ENCODE measurements at places on chromosomes 7 and 10. TPM values are rescaled to one million over a fixed set of nuclear protein-coding genes. Genes with fewer than 3 reads are reported as not detected.

DNA sequence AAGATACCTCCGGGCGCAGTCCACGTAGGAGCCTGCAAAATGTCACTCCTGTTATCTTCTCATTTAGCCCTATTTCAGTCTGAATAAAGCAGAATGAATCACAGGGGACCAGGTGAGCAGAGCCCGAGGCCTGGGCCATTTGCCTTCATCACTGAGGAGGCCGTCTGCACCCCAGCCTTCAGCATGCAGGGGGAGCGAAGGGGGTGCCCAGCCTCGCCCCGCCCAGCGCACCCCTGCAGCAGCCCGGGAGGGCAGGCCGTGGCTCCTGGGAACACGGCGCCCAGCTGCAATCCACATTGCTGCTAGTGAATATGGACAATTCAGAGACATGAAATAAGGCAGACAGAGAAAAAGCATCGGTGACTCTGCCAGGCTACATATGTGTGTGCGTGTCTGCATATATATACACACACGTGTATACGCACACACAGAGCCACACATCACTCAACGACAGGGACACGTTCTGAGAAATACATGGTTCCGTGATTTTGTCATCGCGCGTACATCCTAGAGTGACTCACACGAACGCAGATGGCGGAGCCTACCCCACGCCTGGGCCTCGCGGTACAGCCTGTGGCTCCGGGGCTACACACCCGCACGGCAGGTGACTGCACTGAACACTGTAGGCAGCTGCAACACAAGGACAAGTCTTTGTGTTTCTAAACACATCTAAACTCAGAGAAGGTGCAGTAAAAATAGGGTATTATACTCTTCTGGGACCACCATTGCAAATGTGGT is 15.2 kb upstream of the ELFN1 start:
- no peak for DNase-seq

- no peak for DNase-seq
Observed at GRCh38 chr10:98675902-98676301, 229.2 kb upstream of the HPS1 start.

- DNase-seq: no peak
Observed at GRCh38 chr7:19290968-19291367, 145.7 kb upstream of the FERD3L start.

DNA sequence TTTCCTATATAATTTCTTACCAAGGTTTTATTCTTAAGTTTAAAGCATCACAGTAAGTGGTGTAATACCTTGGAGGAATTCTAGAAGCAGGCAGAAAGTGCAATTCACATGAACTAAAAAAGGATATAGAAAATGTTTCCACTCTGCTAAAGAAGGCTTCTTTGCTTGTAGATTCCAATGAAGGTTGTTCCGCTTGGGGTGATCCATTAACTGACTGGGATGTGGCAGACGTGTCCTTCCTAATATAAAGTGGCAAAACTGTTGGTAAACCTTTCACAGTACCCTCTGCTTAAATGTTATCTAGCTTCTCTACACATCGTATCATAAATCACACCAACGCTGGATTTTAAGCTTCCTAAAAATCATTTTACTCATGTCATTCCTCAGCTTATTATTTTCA is 2.3 kb downstream of the ZC3HC1 start:
- DNase-seq: no peak

- no peak for DNase-seq
Observed at GRCh38 chr10:14089556-14090292, 241.0 kb downstream of the FRMD4A start.

DNA sequence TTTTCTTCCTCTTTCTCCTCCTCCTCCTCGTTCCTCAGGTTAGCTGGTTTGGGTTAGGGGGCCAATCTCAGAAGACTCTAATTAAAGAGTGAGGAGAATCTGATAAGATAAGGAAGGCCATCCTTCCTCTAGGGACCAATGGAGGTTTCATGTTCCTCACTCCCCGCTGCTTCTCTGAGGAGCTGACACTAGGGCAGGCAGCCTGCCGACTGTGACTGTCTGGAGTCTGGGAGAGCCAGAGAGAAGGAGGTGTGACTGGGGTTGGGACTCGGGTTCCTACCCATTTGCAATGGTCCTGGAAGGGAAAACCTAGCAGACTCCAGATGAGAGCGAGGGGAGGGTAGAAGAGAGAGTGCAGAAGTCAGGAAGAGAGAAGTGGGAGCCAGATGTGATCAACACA is 15.3 kb downstream of the PAX2 start:
- DNase-seq: no peak

DNA sequence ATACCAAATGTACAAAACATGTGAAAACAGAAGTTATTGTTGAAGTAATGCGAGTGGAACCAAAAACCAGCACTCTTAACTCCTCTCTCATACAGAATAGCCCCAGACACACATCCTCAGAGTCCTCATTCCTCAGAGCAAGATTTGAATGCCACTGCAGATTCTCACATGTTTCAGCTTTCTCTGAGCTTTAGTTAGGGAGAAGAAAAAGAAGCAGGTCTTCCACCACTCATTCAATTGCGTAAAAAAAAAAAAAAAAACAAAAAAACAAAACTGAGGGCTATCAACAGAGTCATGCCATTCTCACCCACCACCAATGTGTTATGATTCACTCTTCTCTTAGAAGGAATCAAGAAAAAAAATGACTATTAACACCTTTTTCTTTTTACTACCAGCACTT is 287.7 kb downstream of the IPMK start:
- DNase-seq: no peak

- DNase-seq: peak; percentile 18
Observed at GRCh38 chr7:155763691-155764437, 48.4 kb downstream of the SHH start.

DNA sequence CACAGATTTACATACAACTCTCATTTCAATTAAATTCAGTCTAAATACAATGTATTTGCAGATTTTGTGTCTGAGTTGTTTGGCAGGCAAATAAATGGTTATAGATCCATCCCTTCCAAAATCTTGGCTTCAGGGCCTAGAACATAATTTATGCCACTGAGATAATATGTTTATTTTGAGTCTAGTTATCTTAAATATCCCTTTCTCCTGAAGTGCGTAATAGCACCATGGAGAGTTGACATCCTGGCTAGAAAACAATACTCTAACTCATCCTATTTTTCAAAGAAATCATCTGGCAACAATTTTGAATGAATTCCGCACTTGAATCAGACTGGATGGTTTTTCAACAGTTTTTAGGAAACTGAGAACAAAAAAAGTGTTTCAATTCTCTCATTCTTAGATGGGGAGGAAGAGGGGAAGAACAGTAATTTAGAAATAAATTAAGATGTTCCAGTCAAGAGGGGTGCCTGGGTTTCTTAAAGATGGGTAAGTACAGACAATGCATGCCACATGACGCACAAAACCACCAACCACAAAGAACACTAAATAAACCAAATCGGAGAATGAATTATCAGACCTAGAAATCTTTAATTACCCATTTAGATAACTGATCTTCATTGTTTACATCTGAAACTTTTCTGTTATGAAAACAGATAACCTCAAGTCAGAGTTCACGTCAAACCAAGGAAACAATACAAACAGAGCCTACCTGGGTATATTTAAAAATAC is 228.7 kb upstream of the PTN start:
- DNase-seq: peak; percentile 70

The PSD gene
- total RNA-seq: 7.5 TPM

The CYP26A1 gene
- not detected for total RNA-seq

- no peak for DNase-seq
Observed at GRCh38 chr10:35784751-35785150, 142.7 kb upstream of the FZD8 start.

- no peak for DNase-seq
Observed at GRCh38 chr7:152367170-152367569, 68.6 kb downstream of the KMT2C start.

DNA sequence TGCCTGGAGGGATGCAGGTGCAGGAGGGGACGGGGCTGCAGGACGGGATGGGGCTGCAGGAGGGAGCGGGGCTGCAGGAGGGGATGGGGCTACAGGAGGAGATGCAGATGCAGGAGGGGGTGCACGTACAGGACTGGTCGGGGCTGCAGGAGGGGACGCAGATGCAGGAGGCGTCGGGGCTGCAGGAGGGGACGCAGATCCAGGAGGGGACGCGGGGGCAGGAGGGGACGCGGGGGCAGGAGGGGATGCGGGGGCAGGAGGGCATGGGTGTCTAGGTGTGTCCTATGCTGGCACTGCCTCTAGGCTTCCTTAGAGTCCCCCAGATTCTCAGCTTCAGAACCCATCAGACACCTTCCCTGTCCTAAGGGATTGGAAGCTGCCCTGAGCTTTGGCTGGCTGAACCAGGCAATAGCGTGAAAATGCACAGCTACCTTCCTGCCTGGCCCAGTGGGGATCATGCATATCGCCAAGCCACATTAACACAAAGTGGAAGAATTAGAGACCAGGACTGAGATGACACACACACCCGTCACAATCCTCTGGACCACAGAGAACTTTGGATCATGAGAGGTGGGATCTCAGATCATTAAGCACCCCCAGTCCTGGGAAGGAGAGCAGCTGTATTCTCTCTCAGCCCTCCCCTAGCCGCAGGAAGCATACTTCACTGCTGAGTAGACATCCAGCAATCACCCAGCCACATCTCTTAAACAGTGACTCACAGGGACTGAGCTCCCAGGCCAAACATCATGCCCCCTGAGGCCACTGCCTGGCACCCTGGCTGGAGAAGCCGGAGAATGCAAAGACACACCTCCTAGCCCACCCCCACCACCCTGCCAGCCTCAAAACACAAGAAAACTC is 67.3 kb downstream of the VWA2 start:
- DNase-seq: no peak

DNA sequence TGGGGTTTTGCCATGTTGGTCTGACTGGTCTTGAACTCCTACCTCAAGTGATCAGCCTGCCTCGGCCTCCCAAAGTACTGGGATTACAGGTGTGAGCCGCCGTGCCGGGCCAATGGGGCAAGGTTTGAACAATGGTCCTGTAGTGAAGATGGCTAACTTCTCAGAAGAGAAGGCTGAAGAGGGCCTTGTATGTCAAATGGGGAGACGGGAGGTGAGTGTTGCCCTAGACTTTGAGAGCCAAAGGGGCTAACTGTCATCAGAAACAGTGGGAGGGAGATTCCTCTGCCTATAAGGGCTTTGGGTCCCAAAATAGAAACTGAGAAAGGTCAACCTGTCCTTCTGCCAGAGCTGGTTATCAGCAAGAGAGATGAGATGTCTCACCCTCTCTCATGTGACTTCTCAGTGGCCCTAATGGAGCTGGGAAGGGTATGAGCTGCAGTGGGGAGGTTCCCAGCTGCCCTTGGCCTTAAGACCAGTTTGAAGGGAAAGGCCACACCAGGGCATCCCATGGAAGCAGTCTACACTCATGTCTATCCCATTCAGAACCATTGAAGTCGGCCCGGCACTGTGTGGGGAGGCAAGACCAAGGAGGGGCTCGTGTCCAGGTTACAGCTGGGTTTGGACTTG is 1.3 kb upstream of the SAMD8 start:
- no peak for DNase-seq

GRCh38 chr7:39605087-39605486 is 18.3 kb upstream of the RALA start:
- no peak for DNase-seq

- no peak for DNase-seq
Observed at GRCh38 chr7:88401009-88401623, 94.4 kb upstream of the STEAP4 start.

- no peak for DNase-seq
Observed at GRCh38 chr7:81299711-81300110, 380.9 kb upstream of the SEMA3C start.

DNA sequence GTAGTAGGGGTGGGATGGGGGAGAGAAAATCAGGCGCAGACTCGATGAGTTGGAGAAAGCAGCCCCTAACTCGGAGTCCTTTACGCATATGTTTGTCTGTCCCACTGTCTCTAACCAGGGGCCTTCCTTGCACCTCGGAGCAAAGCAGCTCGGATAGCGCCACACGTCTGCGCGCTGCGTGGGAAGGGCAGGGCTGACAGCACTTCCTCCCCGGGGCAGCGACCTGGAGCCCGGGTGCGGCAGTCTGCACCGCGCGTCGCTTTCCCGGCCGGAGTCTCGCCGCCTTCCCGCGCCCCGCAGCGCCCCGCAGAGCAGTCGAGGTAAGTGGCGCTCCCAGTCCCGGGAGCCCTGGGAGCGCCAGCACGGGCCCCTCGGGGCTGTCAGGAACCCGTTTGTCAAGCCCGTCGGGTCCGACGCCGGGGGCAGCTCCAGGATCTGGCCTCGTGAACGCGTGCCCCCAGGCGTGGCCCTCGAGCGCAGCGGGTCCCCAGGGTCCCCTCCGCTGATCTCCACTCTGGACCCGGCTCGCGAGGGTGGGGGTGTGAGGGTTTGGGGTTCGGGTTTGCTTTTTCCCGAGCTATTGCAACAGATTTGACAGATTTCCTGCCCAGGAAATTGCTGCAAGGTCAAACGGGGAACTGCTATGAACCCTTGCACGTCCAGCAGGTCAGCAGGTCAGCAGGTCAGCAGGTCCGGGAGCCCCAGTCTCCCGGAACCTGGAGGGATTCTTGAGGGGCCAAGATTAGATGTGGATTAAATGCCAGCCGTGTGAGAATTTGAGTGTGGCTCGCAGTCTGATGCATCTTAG is 597 bp downstream of the APBB1IP start:
- DNase-seq: no peak

- no peak for DNase-seq
Observed at GRCh38 chr10:34141032-34141680, 673.9 kb downstream of the PARD3 start.

DNA sequence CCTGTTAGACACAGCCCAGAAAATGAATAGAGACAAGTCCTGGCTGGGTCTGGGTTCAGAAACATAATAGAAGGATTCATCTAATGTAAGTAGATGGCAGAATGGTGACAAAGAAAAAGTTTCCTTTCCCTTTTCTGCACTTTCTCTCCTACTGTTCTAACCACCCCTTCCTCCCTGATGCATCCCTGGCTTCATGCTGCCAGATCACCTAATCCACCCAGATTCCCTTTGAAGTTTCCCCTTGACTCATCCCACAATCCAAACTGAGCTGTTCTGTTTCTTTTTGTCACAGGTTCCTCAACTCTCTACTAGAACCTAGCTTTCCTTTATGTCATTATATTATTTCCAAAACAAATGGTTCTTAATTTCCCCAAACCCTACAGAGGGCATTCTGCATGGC is 1.1 kb upstream of the MACC1 start:
- no peak for DNase-seq

The TUBAL3 gene
- total RNA-seq: 0.20 TPM

DNA sequence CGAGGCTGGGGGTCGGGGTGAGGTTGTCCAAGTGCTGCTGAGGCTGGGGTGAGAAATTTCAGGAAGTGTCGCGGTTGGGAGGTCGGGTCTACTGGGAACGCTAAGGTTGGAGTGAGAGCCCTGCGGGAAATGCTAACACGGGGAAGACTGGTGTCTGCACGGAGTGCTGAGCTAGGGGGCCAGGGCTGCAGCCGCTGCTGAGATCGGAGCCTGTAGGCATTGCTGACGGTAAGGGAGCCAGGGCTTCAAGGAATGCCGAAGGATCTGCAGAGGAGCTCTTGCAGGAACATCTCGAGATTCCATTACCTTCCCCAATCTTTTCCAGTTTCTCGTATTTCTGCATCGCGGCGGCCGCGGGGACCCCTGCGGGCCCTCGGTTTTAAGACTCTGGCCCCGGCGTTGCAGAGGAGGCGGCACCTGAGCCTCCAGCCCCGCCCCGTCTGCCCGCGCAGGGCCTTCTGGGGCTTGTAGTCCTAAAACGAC is at the start of gene CDK5:
Gene CDK5 (minus strand): TSS at position 392 of the 483 bp plus-strand sequence. CDS start 49 bp downstream, at position 343.
- DNase-seq: no peak

The C10orf62 gene
- 0.20 TPM for total RNA-seq

- peak; percentile 89 for DNase-seq
Observed at GRCh38 chr7:47582764-47583738, 1.1 kb upstream of the TNS3 start.

- no peak for DNase-seq
Observed at GRCh38 chr10:38025283-38025682, 14.8 kb downstream of the ZNF33A start.

- peak; percentile 15 for DNase-seq
Observed at GRCh38 chr10:66844176-66844942, 81.5 kb upstream of the LRRTM3 start.

The TRIM73 gene
- 1.7 TPM for total RNA-seq

All from skin of body (tissue), 3 donors.